GM12892 (cell line): ENCODE measurements at places on chromosomes 11 and 22.

GRCh38 chr11:116310226-116310625, 462.6 kb downstream of the BUD13 start:
- no peak for DNase-seq

GRCh38 chr11:128026596-128026995, 560.8 kb downstream of the ETS1 start:
- DNase-seq = no peak

DNA sequence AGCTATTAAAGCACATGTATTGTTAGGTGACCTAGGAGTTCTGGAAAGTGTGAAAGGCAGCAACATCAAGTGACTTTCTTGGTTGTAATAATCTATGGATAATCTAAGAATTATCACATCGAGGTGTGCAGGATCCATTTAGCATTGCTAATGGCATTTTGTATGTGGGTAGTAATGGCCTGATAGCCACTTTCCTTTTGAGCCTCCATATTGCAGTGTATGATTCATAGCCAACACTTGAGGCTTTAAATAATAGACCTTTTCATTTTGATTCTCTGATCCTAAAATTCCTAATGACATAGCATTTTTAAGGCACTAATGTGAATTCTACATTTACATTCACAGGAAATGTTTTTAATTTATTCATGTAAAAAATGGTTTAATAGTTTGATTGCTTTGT, 759.4 kb downstream of the NELL1 start:
- no peak for DNase-seq

DNA sequence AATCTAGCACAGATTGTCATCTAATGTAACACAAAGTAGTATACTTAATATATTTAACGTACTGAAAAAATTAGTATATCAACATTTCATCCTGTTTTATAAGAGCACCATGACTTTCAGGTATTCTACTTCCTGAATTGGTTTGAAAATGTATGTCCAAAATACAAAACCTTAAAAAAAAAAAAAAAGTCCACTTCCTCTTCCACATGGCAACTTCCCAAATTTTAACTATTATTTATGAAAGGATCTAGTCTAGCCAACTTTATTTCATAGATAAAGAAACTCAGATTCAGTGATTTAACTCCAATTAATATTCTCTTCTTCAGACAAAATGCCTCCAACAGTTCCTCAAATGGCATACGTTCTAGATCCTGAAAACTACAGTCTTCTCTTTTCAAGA, 44.0 kb downstream of the PIK3C2A start:
- DNase-seq = no peak

DNA sequence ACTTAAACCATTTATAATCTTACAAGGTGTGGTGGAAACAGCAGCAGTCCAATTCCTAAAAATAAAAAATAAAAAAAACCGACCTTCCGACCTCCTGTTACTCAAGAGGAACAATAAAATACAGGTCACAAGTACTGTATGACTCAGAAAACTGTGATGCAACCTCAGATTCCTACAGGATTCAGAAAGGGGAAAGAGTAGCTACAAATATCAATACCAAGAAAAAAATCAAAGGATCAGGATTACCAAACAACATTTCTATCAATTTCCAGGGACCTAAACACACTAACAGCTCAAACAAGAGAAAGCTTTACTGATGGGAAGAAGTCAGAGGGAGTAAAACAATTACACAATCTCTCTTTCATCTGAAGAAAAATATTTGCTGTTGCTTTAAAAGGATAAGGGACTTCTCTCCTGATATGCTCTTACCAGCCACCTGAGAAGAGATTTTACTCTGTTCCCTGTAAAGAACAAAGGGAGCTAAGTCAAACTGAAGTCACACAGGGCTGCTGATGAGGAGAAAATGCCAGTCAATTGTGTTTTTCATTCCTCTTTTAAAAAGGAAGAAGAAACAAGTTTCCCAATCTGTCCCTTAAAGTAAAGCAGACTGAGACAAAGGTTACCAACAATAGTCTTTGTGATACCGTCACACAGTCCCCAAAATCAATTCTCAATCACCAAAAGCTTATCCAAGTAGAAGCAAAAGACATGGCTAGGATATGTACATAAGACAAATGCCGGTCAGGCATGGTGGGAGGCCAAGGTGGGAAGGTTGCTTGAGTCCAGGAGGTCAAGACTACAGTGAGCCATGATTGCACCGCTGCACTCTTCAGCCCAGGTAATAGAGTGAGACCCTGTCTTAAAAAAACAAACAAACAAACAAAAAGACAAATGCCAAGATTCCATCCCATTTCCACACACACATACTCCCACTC, 39.3 kb downstream of the AMBRA1 start:
- no peak for DNase-seq

DNA sequence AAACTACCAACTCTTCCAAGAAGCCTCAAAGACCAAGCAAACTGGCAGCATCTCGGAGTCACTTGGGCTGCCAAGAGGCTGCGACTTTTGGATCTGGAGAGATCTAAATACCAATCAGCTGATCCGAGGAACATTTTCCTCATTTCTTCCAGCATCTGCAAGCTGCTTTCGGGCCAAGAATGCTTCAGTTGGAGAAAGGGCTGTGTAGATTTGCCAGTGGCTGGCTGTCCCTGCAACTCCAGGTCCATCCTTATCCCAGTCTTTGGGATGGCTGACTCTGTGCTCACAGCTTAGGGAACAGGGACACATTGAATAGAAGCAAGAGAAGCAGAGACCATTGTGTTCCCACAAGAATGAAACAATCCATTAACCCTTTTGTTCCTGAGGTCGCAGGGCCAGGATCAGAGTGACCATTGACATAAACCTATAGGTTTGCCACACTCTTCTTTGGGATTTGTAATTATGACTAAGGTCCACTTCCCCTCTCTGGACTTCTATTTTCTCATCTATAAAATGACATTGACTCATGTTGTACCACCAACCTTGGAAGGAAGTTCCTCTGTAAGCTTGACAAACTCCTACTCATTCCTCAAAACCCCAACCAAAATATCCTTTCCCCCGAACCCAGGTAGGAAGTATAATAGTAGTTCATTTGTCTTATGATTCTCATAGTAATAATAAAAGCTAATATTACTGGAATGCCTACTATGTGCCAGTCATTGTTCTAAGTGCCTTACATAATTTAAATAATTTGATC, 340.8 kb downstream of the MN1 start:
- no peak for DNase-seq

- no peak for DNase-seq
Observed at GRCh38 chr11:68978931-68979594, 1.7 kb downstream of the MRGPRD start.

DNA sequence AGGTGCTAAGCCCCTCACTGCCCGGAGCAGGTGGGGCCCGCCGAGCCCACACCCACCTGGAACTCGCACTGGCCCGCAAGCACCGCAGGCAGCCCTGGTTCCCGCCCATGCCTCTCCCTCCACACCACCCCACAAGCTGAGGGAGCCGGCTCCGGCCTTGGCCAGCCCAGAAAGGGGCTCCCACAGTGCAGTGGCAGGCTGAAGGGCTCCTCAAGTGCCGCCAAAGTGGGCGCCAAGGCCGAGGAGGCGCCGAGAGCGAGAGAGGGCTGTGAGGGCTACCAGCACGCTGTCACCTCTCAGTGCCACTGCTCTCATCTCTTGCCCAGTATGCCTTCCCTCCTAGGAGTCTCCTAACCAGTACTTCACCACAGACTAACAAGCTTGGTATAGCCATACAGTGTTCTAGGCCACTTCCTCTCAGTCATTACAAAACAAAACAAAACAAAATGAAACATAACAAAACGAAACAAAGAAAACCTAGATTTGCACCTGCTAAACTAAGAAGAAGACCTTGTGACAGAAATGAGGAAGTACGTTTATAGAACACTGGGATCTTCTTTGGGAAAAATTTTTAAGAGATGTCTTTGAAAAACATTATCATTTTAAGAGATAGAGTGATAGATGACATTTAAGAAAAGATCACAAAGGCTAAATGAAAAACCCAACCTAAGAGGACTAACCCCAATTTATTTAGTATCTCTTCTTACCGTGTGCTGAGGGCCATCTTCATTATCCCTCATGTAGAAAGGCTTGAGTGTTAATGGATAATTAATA, 47.7 kb upstream of the GAB2 start:
- peak; percentile 47 for DNase-seq

DNA sequence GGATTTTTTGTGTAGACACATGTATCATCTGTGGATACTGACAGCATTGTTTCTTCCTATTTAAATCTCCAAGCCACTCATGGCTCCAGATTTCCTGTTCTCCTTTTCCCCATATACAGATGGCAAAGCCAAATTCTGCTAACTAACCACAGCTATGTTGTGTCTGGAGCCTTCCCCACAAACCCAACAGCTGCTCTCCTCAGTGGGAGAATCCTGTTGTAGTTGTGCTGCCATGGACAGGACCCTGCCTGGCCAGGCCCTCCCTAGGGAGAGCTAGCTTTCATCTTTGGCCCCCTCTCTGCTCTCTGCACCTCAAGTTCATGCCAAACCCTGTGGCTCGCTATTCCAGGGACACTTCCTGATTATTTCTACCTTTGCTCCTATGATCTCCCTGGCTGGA, 106.4 kb upstream of the CCDC90B start:
- DNase-seq = no peak

- no peak for DNase-seq
Observed at GRCh38 chr11:32279672-32280071, 155.7 kb downstream of the WT1 start.

GRCh38 chr22:36027935-36028645, 534 bp downstream of the RBFOX2 start:
- peak; percentile 41 for DNase-seq

- no peak for DNase-seq
Observed at GRCh38 chr22:47112582-47112965, 350.1 kb downstream of the TBC1D22A start.

DNA sequence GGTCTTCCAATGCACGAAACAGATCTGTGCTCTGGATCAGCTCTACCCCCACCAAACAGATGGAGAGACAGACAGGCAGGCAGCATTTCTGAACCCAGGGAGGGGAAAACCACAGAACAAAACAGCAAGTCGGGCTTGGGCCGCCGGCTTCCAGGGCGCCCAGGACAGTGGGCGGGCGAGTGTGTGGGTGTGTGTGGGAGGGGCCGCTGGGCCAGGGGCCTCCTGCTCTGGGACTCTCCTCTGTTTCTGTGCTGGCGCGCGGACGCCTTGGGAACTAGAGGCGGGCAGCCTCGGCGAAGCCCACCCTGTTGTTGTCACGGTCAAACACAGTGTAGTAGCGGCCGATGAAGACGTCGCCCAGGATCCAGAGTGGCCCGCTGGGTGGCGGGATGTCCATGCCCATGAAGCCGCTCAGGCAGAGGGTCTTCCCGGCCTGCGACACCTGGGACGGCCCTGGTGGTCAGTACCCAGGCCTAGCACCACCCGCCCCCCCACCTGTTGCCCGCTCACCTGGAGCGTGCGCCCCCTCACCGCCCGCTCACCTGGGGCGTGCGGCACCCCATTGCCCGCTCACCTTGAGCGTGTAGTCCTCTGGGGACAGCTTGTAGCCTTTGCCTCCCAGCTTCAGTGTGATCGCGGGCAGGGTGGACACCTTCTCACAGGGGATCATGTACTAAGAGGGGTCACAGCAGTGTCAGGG, 3.0 kb upstream of the IFITM10 start:
- no peak for DNase-seq

GRCh38 chr11:3026803-3027202, 30.4 kb downstream of the CARS1 start:
- DNase-seq = no peak

DNA sequence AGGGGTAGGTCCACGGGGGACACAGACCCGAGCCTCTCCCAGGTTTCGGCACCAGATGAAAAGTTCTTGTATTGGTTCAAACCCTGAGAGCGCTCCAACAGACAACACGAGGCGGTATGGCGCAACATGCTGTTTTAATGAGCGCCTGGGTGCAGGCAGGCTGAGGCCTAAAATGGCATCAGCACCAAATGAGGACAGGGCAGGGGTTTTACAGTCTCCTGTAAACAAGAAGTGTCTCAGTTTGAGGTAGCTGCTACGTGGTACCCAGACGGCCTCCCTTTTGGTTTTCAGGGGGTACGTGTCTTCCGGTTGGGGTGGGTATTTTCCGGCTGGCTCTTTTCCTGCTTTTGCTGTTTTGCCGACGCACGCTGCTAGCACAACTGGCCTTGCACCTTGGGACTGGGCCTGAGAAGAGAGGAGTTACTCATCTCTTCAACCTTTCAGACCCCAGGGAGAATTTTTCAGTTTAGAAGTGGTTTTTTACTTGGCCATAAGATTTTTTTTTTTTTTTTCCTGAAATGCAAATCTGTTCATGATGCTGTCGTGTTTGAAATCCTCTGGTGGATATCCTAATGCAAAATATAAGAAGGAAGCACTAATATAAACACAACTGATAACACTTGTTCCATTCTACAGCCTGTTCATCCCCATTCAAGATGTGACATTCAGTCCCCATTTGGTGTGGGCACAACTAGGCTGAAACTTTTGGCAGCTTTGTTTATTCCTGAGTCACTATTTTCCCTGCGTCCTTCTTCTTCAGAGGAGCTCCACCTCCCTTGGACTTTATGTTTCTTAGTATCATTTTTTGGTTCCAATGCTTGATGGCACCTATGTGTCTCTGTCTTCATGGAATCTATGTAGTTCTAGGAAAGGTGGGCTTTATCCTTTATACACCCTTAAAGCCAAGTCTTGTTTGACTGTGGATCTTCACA, 6.5 kb downstream of the PPFIBP2 start:
- no peak for DNase-seq

DNA sequence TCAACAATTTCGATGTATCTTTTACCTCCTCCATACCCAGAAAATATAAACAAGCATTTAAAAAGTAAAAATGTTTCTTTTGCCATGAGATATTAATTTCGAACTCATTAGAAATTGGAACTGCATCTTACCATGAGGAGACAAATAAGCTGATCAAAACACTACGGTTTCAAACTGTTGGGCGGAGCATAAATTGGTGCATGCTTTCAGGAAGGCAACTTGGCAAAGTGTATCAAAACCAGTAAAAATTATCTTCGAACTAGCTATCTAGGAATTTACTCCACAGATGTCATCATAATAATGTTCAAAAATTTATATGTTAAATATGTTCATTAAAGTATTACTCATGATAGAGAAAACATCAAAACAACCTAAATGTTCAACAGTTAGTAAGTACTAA, 21.4 kb upstream of the SOX6 start:
- no peak for DNase-seq

DNA sequence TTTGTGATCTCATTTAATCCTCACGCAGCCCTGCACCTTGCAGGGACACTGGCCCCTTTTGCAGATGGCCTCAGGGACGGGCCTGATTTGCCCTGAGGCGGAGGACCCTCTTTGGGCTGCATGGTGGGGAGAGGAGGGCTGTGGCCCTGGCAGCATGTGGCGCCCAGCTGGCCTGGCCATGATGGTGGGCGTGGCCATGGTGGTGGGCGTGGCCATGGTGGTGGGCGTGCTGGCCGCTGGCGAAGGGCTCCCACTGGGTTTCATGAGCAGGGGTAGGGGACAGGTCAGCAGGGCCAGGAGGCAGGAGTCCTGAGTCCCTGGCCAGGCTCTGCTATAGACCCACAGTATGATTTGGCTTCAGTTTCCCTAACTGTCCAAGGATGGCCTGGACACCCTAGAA, 13.1 kb downstream of the WNT11 start:
- DNase-seq = no peak

GRCh38 chr11:26820739-26821138, 98.9 kb upstream of the SLC5A12 start:
- DNase-seq = no peak
